Head of caudate nucleus (tissue), 42 donors: ENCODE measurements at places on chromosomes 1 and 21.

DNA sequence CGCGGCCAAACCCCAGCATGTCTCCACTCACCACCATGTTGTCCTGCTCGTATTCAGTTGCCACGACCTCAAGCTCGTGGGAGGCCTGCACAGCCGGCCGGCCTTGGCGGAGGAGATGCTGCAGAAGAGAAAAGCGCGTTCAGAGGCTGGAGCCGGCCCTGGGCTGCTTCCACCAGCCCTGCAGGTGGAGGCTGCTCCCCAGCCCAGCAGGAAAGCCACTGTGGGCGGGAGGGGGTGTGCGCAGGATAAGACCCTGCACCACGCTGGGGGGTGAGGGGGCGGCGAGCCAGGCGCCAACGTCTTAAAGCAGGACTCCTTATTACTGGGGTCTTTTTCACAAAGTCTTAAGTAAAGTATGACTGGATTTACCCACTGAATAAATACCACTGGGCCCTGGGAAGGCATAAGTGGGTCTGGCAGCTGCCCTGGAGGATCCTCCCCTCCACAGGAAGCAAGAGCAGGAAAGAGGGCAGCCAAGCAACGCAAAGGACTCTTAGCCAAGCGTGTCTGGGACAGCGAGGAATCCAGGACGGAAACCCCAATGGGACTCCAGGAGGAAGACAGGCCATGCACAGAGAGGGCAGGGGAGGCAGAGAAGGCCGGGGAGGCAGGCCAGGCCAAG is 104.8 kb downstream of the NPHP4 start:
- DNase-seq, result no peak

DNA sequence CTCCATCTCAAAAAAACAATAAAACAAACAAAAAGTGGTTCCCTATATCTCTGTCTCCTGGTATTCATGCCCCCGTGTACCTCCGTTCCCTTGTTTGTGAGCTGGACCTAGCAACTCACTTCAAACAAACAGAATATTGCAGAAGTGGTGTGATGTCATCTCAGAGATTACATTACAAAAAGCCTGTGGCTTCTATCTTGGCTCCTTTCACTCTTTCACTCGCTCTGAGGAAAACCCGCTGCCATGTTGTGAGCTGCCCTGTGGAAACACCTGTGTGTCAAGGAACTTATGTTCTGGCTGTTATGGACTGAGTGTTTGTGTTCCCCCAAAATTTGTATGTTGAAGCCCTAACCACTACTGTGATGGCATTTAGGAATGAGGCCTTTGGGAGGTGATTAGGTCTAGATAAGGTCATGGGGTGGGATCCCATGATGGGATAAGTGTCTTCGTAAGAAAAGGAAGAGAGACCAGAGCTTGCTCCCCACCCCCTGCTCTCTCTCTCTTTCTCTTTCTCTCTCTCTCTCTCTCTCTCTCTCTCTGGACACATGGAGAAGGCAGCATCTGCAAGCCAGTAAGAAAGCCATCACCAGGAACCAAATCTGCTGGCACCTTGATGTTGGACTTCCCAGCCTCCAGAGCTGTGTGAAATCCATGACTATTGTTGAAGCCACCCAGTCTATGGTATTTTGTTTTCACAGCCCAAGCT is 7.4 kb upstream of the HYI start:
- DNase-seq, result no peak

DNA sequence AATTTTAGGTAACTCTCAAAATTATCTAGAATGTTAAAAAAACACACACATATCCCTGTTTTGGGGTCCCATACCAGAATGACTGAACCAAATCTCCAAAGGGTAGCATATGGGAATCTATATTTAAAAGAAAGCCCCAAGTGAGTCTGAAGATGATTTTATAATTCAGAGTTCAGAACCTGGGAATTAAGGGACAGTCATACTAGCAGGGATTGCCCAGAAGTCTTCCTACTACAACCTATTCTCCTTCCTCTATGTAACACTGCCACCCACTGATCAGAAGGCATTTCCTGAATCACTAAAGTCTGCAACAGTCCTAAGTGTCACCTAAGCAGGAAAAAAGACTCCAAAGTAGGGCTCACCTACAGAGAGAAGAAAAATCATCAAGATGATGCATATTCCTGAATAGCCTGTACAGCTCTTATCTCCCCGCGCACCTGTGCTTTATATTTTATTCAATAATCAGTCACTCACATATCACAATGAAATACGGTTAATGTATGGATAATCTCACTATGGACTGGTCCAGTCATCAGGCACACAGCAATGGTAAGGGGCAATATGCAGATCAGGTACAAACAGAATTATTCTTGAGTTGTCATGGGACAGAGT is 4.9 kb downstream of the RGS1 start:
- no peak for DNase-seq

DNA sequence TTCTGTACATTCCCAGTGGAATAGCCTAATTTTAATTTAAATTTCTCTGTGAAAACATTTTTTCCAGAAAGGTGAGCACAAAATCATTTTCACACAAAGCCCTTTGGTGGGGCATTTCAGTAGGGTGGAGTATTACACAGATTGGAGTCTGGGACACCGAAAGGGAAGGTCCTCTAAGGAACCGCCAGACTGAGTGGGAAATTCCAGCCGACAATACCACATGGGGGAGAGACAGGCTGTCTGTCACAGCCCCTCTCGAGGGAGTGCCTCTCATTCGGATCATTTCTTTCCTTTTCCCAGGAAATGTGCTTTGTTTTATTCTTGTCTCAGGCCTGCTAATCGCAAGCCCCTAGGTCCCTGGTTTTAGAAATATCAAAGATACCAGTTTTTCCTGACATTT is 150.6 kb upstream of the HOOK1 start:
- no peak for DNase-seq

- no peak for DNase-seq
Observed at GRCh38 chr1:191634801-191635508, 523.3 kb upstream of the RGS18 start.

GRCh38 chr1:235925016-235925415 is 58.3 kb upstream of the LYST start:
- no peak for DNase-seq

DNA sequence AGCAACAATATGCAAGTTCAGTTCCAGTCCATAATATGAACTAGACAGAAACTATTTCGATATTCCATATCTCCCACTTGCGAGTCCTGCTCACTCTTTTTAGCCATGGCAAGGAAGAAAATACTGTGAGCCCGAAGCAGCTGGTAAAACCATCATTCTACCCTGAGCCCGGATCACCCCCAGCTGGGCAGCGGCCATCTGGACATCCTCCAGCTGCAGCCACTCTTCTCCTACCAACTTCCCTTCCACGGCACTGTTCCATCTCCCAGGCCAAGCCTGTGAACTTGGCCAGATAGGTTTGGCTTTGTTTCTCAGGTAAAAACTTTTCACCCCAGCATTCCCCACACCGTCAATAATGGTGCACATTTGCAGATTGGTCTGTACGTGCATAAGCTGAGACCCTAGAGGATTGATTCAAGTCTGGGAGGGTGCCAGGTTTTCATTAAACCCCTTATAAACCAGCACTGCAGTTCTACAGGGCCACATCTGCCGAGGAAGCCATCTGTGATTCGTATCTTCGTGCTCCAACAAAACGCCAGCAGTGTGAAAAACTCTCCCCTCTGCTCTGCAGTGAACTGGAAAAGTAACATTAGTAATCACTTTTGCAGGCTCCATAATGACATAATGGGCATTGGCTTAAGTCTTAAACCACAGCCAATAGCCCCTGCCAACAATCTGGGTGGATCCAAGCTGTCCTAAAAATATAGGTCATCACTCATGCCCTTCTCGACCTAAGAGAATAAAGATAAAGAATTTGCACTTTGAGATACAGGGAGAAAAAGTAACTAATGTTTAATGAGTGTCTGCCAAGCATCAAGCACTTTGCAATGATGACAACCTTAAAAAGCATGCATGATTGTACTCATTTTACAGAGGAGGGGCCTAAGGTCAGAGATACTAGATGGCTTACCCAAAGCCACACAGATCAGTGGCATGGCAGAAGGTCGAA is 205.1 kb downstream of the PLPP3 start:
- DNase-seq, result no peak

DNA sequence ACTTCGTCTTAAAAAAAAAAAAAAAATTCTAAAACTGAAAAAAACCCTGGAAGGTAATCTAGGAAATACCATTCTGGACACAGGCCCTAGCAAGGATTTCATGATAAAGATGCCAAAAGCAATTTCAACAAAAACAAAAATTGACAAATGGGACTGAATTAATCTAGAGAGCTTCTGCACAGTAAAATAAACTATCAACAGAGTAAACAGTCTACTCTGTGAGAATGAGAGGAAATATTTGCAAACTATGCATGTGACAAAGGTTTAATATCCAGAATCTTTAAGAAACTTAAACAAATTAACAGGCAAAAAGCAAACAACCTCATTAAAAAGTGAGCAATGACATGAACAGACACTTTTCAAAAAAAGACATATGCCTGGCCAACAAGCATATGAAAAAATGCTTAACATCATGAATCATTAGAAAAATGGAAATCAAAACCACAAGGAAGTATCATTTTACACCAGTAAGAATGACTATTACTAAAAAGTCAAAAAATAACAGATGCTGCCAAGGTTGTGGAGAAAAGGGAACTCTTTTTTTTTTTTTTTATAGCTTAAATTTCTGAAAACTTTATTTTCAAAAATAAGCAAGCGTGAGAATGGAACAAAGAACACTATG is 29.4 kb upstream of the RNPC3 start:
- no peak for DNase-seq

DNA sequence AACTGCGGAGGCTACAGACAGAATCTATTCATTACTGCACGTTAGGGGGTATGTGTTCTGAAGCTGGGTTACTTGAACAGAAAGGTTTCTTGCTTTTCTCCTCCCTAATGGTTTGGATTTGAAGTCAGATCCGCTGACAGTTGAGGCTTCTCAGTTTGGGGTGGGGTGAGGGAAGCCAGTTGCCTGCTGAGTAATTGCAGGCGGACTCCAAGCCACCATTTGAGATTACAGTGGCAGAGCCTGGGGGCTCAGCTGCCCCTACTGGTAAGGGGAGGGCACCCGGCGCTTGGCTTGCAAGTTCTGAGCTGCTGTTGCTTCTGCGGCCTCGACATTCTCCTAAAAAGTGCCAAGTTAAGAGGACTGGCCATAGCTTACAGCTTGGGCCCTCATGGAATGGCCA is 2.0 kb downstream of the GRHL3 start:
- DNase-seq, result no peak

- DNase-seq, result no peak
Observed at GRCh38 chr1:110896090-110896489, 23.1 kb downstream of the CD53 start.

DNA sequence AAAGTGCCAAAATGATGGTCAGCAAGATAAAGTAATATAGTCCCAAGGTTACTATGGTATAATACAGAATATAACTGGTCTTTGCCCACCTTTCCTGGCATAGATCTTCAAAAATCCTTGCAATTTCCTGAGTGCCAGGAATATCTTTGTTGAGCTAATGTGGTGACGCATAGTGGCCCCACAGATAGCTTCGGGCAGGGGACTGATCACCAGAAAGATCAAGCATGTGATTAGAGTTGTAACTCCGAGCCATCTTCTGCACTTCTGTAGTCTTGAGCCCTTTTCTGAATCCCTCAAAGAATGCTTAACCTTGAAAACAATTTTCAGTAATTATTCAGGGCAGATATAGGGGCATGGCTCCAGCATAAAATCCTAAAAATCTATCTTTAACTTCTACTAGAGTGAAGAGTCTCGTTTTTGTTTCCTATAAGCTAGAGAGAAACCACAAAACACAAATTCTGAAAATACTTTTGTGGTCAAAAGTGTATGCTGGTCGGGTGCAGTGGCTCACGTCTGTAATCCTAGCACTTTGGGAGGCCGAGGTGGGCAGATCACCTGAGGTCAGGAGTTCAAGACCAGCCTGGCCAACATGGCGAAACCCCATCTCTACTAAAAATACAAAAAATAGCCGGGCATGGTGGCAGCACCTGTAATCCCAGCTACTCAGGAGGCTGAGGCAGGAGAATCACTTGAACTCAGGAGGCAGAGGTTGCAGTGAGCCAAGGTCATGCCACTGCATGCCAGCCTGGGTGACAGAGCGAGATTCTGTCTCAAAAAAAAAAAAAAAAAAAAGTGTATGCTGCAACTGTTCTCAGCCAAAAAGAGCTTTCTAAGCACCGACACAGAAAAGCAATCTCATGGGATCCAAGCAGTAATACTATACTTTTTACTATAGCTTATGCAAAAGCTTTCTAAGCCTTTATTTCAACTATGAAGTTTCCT is 62.8 kb downstream of the NVL start:
- DNase-seq, result no peak

DNA sequence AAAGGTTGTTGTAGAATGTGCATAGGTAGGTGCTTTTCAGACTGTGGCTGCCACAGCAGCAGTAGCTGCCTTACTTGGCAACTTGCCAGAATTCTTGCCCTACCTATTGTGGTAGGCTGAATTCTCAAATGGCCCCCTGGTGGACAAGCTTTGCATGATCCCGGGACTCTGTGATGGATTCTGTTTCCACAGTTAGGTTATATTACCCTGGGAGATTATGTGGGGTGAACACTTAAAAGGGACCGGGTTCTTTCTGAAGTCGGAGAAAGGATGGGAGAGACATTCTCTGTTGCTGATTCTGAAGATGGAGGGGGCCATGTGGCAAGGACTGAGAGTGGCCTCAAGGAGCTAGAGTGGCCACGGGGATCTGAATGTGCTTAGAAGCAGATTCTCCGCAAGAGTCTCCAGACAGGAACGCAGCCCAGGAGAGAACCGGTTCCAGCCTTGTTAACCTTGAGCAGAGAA is 32.1 kb upstream of the KCNE1 start:
- DNase-seq, result no peak

DNA sequence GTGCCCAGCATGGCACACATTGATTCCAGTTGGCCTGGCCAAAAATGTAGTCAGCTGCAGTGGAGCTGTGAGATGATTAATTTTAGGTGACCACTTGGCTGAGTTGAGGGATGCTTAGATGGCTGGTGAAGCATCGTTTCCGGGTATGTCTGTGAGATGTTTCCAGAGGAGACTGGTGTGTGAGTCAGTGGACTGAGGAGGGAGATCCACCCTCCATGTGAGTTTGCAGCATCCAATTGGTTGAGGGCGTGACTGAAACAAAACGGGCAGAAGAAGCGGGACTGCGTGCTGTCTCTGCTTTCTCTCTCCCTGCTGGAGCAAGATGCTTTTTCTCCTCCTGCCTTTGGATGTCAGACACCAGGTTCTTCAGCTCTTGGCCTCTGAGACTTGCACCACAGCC is 68.2 kb upstream of the DSCAM start:
- no peak for DNase-seq

DNA sequence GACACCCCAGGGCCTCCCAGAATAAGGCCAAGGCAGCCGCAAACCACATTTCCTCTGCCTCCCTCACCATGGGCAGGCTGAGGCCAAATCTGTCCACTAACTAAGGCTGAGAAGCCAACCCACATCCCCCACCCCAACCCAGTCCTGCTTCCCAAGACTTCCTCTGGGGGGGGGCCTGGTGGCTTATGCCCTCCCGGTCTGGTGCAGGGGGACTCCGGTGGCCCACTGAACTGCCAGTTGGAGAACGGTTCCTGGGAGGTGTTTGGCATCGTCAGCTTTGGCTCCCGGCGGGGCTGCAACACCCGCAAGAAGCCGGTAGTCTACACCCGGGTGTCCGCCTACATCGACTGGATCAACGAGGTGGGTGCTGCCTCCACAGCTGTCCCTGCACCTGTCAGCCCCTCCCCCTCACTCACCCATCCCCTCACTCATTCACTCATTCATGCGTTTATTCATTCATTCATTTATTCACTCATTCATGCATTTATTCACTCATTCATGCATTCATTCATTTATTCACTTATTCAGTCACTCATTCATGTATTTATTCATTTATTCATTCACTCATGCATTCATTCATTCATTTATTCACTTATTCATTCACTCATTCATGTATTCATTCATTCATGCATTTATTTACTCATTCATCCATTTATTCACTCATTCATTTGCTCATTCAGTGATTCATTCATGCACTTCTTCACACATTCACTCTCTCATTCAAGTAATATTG is 7.3 kb downstream of the CTRC start:
- no peak for DNase-seq
